ENCODE measurements at places on chromosomes 7 and 10.

- DNase-seq = no peak
Observed at GRCh38 chr7:39609935-39610263, 13.5 kb upstream of the RALA start.

- DNase-seq = no peak
Observed at GRCh38 chr10:21688870-21689269, 154.8 kb downstream of the MLLT10 start.

DNA sequence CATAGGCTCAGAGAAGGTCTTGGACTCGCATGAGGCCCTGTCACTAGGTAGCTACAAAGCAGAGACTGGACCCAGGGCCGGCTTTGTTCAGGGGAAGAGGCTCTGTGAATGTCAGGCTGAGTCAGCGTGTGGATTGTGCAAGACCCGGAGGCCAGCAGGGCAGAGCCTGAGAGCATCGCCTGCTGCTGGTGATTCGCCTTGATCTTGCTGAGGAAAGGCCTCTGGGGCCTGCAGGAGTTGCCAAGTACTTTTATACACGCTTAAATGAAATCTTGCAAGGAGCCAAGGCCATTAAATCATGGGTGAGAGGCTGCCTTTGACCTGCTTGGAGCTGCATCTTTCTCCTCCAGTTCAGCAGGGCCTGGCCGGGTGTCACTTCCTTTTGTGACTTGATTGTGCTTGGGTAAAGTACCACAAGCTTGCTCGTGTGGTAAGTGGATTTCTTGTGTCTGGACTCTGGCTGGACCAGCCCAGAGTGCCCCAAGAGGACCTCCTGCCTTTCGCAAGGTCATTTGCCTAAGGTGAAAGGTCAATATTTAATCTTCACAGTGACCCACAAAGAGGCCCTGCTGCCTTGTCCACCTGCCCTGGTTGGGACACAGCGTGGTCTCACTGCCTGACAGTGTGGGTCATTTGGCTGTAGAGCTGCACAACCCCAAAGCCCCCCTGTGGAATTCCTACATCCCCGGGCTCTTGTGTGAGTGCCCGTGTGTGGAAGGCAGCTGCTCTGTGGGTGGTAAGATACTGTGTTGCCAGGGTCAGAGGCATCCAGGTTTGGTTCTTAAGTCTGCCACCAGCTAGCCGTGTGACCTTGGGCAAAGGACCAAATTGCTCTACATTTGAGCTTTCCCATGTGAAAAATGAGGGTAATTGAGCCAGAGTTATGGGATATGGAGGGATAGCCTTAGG, 38.6 kb upstream of the SH2D4B start:
- peak; percentile 84 for DNase-seq

DNA sequence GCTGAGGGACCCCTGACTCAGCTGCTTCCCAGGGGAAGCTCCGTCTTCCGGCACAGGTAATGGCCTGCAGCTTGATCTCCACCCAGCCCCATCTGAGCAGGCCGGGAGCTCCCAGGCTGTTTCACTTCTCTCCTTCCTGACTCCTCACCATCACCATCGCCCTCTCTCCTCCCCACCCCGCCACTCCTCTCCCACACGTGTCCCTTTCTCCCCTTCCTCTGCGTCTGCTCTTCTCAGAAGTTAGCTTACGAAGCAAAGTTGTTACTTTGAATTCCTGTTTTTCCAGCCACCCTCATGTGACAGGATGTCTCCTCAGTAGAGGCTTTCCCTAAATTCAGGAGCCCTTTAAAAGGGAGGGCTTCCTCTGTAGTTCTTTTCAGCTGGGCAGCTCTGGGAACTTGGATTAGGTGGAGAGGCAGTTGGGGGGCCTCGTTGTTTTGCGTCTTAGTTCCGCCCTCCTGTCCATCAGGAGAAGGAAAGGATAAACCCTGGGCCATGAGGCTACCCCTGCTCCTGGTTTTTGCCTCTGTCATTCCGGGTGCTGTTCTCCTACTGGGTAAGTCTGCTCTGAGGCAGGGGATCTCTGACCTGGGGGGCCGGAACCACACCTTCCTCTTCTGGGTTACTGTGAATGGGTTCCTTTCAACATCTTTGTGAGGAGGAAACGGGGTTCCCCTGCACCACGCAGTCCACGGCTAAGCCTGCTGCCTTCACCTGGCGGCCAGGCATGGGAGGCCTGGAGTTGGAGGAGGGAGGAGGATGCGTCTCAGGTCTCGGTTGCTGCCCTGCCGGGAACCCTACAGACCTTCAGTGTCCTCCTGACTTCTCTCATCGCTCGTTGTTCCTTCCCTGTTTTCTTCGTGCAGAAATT, at the start of gene MRC1:
Gene MRC1 (plus strand): TSS at position 378 of the 871 bp plus-strand sequence. CDS start 118 bp downstream, at position 496.
- DNase-seq = no peak

- no peak for DNase-seq
Observed at GRCh38 chr10:121091961-121092719, 241.0 kb downstream of the WDR11 start.

DNA sequence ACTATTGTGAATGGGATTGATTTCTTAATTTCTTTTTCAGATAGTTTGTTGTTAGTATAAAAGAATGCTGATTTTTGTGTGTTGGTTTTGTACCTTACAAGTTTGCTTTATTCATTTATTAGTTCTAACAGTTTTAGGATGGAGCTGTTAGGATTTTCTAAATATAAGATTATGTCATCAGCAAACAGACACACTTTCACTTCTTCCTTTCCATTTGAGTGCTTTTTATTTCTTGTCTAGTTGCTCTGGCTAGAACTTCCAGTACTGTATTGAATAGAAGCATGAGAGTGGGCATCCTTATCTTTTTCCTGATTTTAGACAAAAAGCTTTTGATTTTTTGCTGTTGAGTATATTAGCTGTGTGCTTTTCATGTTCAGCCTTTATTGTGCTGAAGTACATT, 81.5 kb downstream of the DNAH11 start:
- DNase-seq = no peak
